ENCODE measurements at places on chromosomes 12 and 14.

DNA sequence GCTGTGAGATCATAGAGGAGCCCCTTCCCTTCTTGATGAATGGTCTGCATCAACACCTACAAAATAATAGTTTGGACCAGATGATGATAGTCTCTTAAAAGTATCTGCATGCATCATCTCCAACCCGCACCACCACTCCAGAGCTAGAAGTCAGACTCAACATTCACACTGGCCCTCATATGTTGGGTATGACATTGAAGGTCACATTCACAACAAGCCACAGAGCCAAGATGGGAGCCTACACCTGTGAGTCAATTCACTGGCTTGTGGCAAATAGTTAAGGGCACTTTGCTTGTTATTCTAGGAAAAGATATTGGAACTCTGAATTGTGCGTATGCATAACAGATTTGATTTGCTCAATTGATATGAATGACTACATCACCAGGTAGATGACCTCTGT is 1197.9 kb downstream of the VRK1 start:
- DNase-seq = no peak

- no peak for DNase-seq
Measured at GRCh38 chr14:69614592-69614991, 3.2 kb downstream of the SUSD6 start.

DNA sequence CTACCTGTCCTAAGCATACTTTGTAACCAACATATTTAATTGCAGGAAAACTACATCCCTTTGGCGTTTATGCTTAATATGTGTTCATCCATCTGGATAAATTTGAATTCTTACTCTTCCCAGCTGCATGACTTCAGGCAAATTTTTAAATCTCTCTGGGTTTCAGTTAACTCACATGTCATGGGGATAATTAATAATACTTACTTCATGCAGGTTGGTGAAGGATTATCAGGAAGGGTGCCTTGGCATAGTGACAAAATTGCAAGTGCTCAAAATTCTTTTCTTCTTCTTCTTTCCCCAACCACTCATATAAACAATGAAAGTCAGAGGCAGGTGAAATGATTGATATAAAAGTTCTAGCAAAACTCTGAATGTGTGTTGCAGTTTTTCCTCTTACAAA is 15.9 kb downstream of the SYT10 start:
- DNase-seq = no peak

DNA sequence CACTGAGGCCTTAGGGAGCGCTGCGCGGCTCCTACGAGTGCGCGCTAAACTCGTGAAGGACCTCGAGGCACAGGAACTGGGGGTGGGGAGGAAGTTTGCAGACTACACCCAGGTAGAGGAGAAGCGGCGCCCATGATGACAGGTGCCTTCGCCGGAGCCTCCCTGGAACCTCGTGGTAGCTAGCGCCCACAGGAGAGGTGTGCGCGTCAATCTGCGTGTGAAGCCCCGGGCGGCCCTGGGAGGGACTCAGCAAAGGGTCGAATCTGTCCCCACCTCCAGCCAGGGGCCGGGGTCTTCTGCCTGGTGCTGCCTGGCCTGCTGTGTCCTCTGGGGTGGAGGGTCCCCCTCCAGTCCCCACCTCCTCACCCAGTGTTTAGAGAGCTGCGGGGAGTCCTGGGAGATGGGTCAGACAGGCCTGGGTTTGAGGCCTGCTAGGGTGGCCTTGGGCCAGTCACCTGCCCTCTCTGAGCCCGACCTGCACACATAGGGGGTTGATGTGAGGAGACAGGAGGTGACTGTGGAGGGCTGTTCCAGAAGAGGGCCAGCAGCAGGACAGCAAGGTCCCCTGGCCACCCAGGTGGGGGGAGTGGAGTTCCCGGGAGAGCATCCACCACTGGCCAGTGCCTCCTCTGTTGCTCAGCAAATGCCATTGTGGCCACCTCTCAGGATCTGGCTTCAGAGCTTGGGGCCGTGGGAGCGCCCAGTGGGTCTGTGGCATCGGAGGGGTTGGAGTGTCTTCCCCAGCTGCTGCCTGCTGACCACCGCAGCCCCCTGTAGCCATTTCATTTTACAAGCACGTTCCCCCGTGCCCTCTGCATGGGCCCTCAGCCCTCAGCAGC is 20.2 kb upstream of the KIF26A start:
- DNase-seq = no peak

GRCh38 chr12:39685854-39686657 is 66.5 kb upstream of the ABCD2 start:
- no peak for DNase-seq
